IPS-NIHi11 (cell line): ENCODE measurements at places on chromosomes 2 and 18.

DNA sequence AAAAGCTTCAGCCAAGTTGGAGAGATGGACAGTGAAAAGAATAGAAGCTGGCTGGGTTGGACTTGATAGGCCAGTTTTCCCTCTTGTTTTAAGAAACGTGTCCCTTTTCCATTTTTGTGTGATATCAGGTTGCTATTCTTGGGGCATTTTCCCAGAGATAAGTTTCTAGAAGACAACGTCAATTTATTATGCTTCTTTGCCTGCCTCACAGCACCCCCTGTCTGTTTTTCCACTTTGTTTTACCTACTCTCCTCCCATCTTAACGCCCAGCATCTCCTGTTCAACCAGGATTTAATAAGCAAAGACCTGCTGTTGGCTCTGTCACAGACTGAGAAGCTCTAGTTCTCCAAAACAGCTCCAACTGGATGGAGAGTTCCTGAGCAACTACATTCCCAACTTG lies 317.8 kb upstream of the ZNF521 start:
- no peak for DNase-seq

GRCh38 chr2:1778566-1778965 lies 34.3 kb upstream of the PXDN start:
- no peak for DNase-seq

DNA sequence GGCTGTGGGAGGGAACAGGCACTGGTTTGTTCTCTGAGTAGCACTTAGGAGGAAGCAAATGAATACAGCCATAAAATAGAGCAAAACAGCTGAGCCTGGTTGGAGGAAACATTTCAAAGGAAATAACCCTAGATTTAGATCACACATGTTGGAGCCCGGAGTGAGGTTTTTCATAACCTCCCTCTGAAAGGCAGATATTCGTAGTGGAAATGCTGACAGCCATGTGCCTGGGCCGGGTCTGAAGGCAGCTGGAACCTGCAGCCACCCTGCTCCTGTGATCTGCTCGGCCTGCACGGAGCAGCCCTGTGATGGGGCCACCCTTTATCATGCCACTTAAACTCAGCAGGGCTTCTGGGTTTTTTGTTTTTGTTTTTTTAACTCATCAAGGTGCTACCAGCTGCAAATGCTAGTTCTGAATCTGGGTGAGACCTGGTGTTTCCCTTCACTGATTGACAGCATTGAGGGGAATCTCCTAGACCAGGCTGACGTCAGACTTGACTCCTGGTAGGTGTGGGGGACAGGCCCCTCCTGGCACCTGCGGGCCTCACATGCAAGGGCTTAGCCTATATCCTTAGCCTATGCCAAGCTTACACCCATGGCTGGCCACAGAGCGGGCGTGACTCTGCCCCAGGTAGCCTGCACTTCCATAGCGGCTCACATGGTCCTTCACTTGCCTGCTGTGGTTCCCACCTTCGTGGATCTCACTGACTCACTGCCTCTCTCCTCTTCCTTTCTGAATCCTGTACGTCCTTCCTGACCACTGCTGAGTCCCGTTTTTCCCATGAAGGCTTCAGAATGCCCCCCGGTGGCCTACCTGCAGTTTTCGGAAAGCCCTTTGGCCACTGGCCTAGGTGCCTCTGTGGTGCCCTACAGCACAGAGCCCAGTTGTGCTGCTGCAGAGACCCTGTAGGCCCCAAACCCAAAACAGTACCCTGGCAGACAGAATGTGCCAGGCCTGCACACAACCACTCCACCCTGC lies 217.3 kb downstream of the SEPTIN10 start:
- peak; percentile 30 for DNase-seq

DNA sequence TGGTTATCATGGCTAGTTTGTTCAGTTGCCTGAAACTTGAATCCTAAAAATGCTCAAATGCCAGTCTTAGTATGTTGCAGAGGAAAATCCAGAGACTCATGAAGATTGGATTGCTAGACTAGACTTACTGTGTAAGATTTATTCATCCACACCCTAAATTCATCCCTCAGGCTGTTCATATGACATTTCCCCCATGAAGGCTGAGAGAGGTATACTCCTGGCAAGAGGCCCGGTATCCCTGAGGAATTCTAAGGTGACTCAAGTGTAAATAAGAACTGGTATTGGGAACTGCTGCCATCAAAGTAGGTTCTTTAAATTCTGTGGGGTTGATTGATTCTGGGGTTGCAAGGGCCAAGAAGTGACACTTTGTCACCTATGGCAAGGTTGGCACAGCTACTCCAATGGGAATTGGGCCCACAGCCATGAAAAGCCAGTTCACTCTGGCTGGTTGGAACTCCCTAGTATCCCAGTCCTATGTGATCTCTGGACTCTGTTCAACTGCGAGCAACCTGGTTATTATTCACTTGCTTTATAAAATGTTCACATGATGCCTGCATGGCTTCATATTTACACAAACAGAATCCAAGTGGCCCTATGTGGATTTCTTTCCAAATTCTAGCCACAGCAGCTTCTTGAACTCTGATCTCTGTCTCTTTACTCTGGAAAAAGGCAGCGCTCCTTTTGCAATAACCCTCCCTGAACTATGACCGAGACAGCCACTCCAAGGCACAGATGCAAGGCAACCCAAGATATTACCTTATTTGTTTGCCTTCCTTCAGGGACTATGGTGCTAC lies 429.1 kb downstream of the CBLN2 start:
- DNase-seq = no peak

DNA sequence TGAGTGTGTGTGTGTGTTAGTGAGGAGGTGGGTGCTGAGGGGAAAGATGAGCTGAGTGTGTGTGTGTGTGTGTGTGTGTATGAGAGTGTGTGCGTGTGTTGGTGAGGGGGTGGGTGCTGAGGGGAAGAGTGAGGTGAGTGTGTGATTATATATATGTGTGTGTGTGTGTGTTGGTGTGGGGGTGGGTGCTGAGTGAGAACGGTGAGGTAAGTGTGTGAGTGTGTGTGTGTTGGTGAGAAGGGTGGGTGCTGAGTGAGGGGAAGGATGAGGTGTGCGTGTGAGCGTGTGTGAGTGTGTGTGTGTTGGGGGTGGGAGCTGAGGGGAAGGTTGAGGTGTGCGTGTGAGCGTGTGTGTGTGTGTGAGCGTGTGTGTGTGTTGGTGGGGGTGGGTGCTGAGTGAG lies 322.0 kb upstream of the NT5C1B start:
- DNase-seq = no peak

DNA sequence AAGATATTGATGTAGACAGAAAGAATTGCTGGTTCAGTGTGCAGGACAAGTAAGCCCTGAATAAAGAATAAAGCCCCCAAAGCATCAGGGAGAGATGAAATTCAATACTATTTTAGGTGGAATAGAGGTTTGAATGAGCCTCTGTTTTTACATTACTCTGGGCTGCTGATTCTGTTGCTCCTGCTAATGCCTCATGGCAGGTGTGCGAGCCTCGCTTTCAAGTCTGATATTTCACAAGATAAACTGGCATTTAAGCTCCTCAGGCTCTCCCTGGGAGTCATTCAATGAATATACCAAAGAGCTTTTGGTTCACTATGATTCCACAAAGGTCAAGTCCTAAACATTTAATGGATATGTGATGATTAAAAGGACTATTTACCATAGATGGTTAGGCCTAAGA lies 601.0 kb upstream of the SLC39A10 start:
- no peak for DNase-seq

- DNase-seq = no peak
Observed at GRCh38 chr2:57862153-57862552, 184.5 kb upstream of the VRK2 start.
